Daoy (cell line): ENCODE measurements at places on chromosomes 11 and 22. TPM values are rescaled to one million over a fixed set of nuclear protein-coding genes. Genes with fewer than 3 reads are reported as not detected.

DNA sequence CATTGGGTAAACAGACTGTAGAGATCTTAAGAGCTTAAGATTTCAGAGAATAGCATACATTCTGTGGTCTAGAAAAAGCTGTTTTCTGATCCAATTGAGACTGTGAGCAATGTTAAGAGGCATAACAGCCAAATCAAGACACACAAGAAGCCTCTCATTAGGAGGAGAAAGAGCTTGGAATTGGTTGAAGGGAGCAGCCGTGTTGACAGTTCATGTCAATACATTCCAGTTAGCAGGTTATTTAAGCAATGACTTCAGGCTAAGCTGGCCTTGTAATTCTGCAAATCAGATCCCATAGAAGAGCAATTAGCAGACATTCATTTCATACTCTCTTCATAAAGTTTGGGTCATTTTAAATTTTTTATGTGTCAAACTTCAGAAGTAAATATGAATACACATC, 50.9 kb downstream of the ETS1 start:
- no peak for DNase-seq

The KRTAP5-7 gene
- not detected in 2 replicates for total RNA-seq

The ZNF280B gene
- total RNA-seq = 3.1 and 3.8 TPM in 2 replicates

The LRRC56 gene
- 0.11 and 0.60 TPM in 2 replicates for total RNA-seq

DNA sequence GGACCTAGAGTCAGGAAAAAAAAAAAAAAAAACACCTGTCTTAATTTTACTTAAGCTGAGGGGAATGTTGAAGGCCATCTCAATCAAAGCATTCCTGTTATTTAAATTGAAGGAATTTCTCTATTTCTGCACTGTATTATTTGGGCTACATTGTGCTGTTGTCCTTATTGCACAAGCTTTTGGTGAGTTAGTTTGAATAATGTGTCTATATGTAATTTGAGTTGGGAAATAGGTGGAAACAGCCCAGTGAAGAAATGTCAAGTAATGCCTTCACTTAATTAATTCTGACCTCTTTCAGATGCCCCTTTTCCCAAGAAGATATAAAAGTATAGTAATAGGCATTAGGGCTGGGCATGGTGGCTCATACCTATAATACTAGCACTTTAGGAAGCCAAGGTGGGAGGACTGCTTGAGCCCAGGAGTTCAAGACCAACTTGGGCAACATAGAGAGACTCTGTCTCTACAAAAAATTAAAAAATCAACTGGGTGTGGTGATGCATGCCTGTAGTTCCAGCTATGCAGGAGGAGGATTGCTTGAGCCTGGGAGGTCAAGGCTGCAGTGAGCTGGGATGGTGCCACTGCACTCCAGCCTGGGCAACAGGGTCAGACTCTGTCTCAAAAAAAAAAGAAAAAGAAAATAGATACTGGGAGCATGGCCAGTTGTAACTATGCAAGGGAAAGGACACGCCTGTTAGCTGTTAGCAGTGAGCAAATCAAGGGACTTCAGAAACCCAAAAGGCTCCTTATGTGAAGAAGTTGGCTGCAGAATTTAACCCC, 34.9 kb downstream of the OR10A6 start:
- DNase-seq = no peak
